SIG-M5 (cell line): ENCODE measurements at places on chromosomes 3 and 15.

DNA sequence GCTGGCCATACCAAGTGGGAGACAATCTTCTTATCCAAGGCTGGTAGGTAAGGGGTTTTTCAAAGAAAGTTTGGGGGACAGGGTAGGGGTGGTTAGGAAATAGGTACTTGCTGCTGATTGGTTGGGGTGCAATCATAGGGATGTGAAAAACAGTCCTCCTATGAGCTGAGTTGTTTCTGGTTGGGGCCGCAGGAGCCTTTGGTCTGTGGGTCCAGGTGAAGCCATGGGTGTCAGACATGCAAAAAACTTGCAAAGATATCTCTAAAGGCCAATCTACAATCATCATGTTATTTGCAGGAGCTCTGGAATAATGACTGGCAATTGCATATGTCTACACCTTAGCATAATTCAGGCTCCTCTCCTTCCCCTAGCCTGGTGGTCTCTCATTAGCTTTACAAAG, 982.3 kb downstream of the DIPK2A start:
- no peak for DNase-seq

DNA sequence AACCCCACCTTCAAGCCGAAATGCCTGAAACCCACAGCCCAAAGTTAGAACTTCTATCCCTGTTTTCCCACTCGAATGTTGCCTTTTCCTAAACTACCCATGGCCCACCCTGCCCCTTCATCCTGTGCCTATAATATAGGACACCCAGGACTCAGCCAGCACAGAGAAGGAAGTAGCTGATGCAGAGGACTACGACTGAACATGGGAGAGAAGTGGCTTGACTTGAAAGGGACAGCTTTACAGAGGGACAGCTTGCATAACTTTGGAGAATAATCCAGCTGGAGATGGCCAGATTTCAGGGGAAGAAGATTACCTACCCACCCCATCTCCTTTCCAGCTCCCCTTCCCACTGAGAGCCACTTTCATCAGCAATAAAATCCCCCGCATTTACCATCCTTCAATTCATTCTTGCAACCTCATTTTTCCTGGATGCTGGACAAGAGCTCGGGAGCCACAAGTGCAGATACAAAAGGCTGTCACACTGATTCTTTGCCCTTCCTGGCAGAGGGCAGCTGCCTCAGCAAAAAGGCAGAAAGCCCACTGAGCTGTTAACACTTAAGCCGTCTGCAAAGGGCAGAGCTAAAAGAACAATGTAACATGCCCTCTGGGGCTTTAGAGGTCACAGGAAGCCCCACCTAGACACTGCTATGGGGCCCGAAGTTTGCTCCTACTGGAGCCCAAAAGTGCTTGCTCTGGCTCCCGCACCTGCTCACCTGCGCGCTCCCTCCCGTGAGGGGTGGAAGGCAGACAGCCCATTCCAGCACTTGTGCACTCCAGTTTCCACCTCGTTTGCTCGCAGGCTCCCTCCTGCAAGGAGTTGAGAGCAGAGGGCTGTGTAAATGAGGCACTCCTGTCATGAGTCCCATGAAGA, 224.0 kb downstream of the TBC1D5 start:
- DNase-seq, result no peak

- DNase-seq, result no peak
Observed at GRCh38 chr15:32838338-32838737, 120.5 kb downstream of the GREM1 start.

GRCh38 chr3:58293516-58293915, 12.5 kb upstream of the RPP14 start:
- DNase-seq, result no peak

GRCh38 chr15:80155001-80155377, 2.2 kb downstream of the FAH start:
- no peak for DNase-seq

- no peak for DNase-seq
Observed at GRCh38 chr3:43036621-43037423, 57.7 kb downstream of the GASK1A start.

DNA sequence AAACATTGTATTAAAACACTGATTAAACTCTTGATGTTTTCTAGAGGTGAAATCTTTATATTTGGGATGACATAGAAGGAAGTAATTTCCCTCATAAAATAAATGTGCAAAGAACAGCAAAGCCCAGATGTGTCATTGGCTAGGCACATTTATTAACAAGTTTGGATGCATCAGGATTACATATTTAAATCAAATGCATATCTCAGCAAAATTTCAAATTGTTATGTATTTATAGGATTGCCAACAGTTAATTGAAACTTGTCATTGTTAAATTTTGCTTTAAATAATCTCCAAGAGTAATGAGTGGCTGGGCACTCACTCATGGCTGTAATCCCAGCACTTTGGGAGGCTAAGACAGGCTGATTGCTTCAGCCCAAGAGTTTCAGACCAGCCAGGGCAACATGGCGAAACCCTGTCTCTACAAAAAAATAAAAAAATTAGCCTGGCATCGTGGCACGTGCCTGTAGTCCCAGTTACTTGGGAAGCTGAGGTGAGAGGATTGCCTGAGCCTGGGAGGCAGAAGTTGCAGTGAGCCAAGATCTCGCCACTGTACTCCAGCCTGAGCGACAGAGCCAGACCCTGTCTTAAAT, 28.2 kb downstream of the ARIH1 start:
- no peak for DNase-seq

DNA sequence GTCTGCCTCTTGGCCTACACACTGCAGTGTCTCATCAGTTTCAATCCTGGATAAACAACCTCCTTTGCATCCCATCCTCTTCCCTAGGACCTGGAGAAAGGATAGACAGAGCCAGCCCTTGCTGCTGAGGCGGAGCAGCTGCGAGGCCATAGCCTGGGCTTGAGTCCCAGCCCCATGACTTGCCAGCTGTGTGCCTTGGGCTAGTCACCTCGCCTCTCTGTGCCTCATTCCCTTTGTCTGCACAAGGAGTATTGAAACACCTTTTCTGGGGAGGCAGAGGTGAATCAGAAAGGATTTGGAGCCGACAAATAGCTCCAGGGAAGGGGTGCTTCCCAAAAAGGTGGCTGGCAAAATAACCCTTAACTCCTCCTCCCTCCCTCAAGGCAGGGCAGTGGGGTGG, 65.0 kb upstream of the SLC6A1 start:
- DNase-seq, result no peak

- no peak for DNase-seq
Observed at GRCh38 chr3:25191673-25192072, 236.4 kb upstream of the RARB start.

GRCh38 chr3:144229330-144229729, 257.7 kb downstream of the DIPK2A start:
- DNase-seq, result no peak

DNA sequence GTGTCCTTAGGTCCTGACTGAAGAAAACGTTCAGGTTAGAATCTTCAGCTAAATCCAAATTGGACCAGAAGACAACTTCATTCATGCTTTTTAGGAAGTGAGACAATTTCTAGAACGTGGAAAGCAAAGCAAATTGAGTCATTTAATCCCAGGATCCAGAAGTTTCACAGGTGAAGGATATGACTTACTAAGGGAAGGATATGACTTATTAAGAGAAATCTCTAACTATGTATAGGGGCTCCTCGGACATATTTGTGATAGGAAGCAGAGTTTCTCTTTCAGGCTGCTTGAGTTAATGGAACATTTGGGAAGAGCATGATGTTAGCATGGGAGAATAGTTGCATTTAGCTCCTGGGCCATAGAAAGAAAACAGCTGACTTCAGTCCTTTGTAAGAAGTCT, 16.1 kb upstream of the PLOD2 start:
- no peak for DNase-seq

DNA sequence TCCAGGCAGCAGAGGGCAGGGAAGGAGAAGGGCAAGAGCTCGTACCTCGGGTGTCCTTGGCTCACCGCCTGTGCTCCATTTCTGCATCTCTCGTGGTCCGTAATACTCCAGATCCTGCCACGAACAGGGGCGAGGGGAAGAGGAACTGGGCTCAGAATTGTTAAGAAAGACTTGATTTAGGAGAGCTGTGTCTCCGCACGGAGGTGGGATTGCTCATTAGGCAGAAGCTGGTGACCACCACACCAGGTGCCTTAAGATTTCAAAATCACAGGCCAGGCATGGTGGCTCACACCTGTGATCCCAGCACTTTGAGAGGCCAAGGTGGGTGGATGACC, 37.2 kb upstream of the BDH1 start:
- DNase-seq, result no peak

- DNase-seq, result no peak
Observed at GRCh38 chr3:148070041-148070440, 627.7 kb upstream of the AGTR1 start.

- DNase-seq, result peak; percentile 10
Observed at GRCh38 chr3:142445816-142446254, 2.0 kb downstream of the XRN1 start.

GRCh38 chr3:168362661-168363247, 267.0 kb upstream of the GOLIM4 start:
- no peak for DNase-seq
